Activated T-helper 2 cell treated with anti-CD3 and anti-CD28 coated beads, Interferon-gamma antibody, Interleukin-2, Interleukin-4, amounts not matched to agents 10 μg/mL and 5 μg/mL and 100 μg/mL, durations not matched to agents 14 hours and 24 hours and 36 hours (primary cell): ENCODE measurements at places on chromosomes 7 and 10. TPM values are rescaled to one million over a fixed set of nuclear protein-coding genes. Genes with fewer than 3 reads are reported as not detected.

The CDK1 gene
- 89.1 and 91.4 TPM in 2 replicates for total RNA-seq

The KIF11 gene
- total RNA-seq = 41.4 and 44.9 TPM in 2 replicates

The ITGA8 gene
- not detected in 2 replicates for total RNA-seq

The ACBD5 gene
- total RNA-seq = 21.5 and 22.8 TPM in 2 replicates

The CCDC172 gene
- not detected in 2 replicates for total RNA-seq

The ENO4 gene
- total RNA-seq = not detected in 2 replicates

The CDNF gene
- 0.39 and 0.67 TPM in 2 replicates for total RNA-seq

- no peak for DNase-seq
- H3K27me3 ChIP-seq = peaks cover 15% of the 10 kb centered on the region
- H3K4me3 ChIP-seq = no peak overlapping the region
- H3K27ac ChIP-seq = no peak overlapping the region
These were observed 11.6 kb downstream of the PAPSS2 start for GRCh38 chr10:87671139-87671815.

- no peak overlapping the region for H3K4me3 ChIP-seq
- H3K4me1 ChIP-seq = no peaks in the 10 kb centered on the region
- H3K27ac ChIP-seq = no peak overlapping the region
These were observed 450.8 kb downstream of the ETV1 start for GRCh38 chr7:13538669-13539068.

DNA sequence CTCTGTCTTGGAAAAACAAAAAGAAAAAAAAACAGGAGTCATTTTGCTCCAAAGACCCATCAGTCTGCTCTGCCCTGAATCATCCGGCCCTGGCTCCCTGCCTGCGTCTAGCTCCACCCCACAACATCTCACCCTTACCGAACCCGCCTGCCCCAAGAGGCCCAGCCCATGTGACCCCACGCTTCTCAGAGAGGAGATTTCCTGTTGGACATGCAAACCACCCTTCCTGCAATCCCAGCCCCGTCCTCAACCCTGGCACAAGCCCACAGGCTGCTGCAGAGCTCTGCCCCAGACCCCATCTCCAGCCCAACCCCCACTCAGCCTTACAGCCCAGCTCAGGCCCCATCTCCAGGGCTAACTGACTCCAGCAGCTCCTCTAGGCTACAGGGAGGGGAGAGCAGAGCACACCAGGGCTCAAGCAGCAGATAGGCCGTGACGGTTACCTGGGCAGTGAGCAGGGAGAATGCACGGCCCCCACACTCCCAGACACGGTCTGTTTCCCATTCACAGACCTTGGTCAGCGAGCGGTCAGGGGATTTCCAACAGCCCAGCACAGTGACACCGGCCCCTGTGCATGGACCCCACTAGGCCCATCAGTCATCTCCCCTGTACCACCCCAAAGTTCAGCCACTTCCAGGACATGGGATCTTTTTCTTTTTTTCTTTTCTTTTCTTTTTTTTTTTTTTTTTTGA lies 69.9 kb upstream of the GTF2I start:
- no peaks in the 10 kb centered on the region for H3K4me1 ChIP-seq
- no peak overlapping the region for H3K4me3 ChIP-seq
- no peak overlapping the region for H3K27ac ChIP-seq
- no peak for DNase-seq
- no peaks in the 10 kb centered on the region for H3K27me3 ChIP-seq
- H3K36me3 ChIP-seq = no peaks in the 10 kb centered on the region

DNA sequence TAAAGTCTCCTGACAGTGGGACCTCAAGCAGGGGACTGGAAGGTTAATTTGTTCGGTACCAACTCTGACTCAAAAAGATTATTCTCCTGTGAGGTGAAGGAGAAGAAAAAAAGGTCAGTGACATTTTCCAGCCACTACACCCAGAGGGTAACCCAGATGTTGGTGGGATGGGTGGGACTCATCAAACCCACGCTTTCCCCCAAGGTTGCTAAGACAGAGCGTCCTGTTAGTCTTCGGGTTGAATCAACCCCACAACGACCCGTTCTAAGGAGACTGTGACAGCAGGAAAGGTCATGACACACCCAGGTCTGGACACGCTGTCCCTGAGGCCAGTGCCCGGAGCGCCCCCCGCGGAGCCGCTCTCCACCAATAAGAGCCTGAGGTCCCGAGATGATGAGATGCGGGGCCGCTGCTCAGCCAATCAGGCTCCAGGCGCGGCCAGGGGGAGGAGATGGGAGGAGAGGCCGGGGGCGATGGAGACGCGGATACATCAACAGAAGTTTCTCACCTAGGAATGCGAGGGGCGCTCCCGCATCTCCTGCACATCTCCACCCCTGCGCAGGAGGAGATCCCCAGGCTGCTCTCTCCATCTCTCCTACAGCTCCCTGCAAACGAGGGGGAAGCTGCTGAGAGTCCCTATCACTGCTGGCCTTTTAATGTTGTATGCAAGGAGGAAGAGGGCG lies at the start of gene WNT16:
TSS of gene WNT16 (plus strand) at position 493 of the 683 bp plus-strand sequence. CDS start 293 bp downstream, outside the sequence.
- no peaks in the 10 kb centered on the region for H3K36me3 ChIP-seq
- H3K4me3 ChIP-seq = peak within 1 kb of the TSS; percentile 38
- no peak within 1 kb of the TSS for H3K27ac ChIP-seq
- H3K27me3 ChIP-seq = peaks cover 66% of the 10 kb centered on the region
- H3K4me1 ChIP-seq = peaks cover 11% of the 10 kb centered on the region

DNA sequence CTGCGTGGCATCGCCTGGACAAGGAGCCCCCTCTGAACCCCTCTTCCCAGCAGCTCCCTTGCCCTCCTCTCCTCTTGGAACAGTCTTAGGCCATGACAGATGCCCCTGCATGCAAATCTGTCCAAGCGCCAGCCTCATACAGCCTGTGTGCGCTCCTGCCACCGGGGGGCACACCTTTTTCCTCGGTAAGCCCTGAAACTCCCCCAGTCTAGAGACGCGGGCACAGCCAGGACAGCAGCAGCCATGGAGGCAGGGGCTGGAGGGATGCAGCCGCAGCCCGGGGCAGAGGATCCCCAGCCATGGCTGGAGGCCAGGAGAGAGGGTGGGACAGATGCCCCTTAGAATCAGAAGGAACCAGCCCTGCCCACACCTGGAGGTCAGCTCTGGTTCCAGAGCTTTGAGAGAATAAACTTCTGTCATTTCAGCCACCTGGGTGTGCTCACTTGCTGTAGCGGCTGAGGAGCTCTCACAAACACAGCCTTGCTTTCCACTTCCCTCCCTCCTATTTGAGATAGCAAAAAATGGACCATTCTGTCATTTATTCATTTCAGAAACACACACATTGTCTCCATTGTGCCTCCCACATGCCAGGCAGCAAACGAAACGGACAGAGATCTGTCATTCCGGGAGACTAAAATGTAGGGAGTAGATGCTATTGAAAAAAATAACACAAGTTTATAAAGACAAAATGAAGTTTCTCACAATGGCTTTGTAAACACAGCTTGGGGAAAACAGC lies 241.5 kb downstream of the WDR37 start:
- no peak overlapping the region for H3K27ac ChIP-seq
- no peak for DNase-seq
- peaks cover 2% of the 10 kb centered on the region for H3K4me1 ChIP-seq
- peaks cover 12% of the 10 kb centered on the region for H3K27me3 ChIP-seq
- H3K4me3 ChIP-seq = no peak overlapping the region

- DNase-seq = no peak
- H3K27me3 ChIP-seq = peaks cover 3% of the 10 kb centered on the region
- no peak overlapping the region for H3K27ac ChIP-seq
- no peaks in the 10 kb centered on the region for H3K36me3 ChIP-seq
- H3K4me3 ChIP-seq = no peak overlapping the region
These were observed 121.3 kb downstream of the MPP7 start for GRCh38 chr10:28181478-28182096.

DNA sequence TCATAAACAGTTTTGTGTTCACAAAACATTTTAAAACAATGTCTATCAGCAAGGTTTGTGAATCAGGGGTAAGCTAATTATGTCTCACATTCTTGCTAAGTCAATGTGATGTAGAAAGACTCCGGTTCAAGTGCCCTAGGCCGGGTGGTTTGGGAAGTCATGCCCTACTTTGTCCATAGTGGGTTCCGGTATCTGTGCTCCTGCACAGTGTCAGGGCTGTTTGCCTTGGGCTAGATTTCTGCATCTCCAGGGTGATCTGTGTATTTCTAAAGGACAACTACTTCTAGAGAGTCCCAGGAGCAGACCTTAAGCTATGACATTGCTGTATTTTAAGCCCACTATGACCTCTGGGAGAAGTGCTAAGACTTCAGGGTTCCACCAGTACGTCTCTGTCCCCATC lies 504.1 kb downstream of the PLXNA4 start:
- H3K27me3 ChIP-seq = peaks cover 8% of the 10 kb centered on the region
- no peaks in the 10 kb centered on the region for H3K36me3 ChIP-seq
- DNase-seq = no peak
- no peak overlapping the region for H3K27ac ChIP-seq
- H3K4me1 ChIP-seq = no peaks in the 10 kb centered on the region
- H3K4me3 ChIP-seq = no peak overlapping the region

DNA sequence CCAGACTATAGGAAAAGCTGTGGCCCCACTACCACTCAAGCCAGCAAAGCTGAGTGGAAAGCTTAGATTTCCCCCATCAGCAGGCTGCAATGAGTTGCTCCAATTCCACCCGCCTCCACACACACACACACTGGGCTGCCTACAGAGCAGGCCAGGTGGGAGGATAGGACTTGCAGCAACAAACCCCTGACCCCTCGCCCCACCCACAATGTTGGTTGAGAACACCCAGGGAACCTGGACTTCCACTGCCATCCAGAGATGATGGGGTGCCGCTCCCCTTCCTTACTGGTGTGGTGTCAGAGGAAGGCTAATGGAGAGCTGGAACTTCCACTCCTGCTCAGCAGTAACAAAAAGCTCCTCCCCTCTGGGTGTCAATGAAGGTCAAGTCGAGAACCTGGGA lies 16.8 kb upstream of the PLEKHA1 start:
- no peak overlapping the region for H3K27ac ChIP-seq
- peaks cover 11% of the 10 kb centered on the region for H3K27me3 ChIP-seq
- H3K36me3 ChIP-seq = no peaks in the 10 kb centered on the region
- H3K4me3 ChIP-seq = no peak overlapping the region
- DNase-seq = no peak

- H3K4me1 ChIP-seq = peaks cover 10% of the 10 kb centered on the region
- no peaks in the 10 kb centered on the region for H3K27me3 ChIP-seq
- H3K27ac ChIP-seq = no peak overlapping the region
- DNase-seq = no peak
These were observed 129.2 kb downstream of the BBS9 start for GRCh38 chr7:33258491-33258951.

- H3K4me1 ChIP-seq = peaks cover 9% of the 10 kb centered on the region
- H3K27me3 ChIP-seq = peaks cover 11% of the 10 kb centered on the region
- no peak overlapping the region for H3K4me3 ChIP-seq
- no peak overlapping the region for H3K27ac ChIP-seq
These were observed 120.7 kb downstream of the COL28A1 start for GRCh38 chr7:7414791-7415603.

- no peak overlapping the region for H3K4me3 ChIP-seq
- peaks cover 4% of the 10 kb centered on the region for H3K27me3 ChIP-seq
- H3K4me1 ChIP-seq = peaks cover 2% of the 10 kb centered on the region
- no peaks in the 10 kb centered on the region for H3K36me3 ChIP-seq
- no peak for DNase-seq
These were observed 38.0 kb upstream of the RTKN2 start for GRCh38 chr10:62306663-62307062.

GRCh38 chr7:29330136-29330535 lies 135.6 kb downstream of the CHN2 start:
- peaks cover 3% of the 10 kb centered on the region for H3K4me1 ChIP-seq
- H3K4me3 ChIP-seq = no peak overlapping the region
- H3K27me3 ChIP-seq = peaks cover 10% of the 10 kb centered on the region
- no peak for DNase-seq

DNA sequence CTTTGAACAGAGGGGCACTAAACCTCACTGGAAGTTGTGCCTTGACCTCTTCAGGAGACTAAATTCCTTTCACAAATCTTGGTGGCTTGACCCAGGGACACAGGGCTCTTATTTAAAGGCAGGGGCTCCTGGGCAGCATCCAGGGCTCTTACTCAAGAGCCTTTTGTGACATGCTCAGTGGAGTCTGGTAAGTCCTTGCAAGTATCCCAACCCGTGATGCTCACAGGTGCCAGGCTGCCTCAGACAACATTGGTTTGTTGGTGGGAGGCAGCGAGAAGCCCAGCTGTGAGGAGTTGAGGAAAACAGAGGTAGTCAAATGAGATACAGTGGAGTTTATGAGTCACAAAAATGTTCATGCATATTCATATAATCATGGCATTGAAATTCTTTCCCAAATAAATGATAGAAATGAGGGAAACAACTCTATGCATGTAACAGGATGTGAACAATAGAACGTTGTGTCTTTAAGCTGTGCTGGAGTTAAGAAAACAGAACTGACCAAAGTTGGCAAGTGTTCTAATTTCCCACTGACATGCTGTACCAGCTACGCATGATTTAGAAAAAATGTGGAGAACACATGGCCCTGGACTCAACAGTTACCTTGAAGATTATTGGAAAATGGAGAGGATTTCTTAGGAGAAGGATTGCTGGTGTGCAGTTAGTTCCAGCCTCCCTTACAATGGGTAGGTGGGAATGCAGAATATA lies 654.5 kb upstream of the COBL start:
- no peaks in the 10 kb centered on the region for H3K27me3 ChIP-seq
- no peaks in the 10 kb centered on the region for H3K36me3 ChIP-seq
- H3K27ac ChIP-seq = no peak overlapping the region
- H3K4me1 ChIP-seq = no peaks in the 10 kb centered on the region
- H3K4me3 ChIP-seq = no peak overlapping the region

DNA sequence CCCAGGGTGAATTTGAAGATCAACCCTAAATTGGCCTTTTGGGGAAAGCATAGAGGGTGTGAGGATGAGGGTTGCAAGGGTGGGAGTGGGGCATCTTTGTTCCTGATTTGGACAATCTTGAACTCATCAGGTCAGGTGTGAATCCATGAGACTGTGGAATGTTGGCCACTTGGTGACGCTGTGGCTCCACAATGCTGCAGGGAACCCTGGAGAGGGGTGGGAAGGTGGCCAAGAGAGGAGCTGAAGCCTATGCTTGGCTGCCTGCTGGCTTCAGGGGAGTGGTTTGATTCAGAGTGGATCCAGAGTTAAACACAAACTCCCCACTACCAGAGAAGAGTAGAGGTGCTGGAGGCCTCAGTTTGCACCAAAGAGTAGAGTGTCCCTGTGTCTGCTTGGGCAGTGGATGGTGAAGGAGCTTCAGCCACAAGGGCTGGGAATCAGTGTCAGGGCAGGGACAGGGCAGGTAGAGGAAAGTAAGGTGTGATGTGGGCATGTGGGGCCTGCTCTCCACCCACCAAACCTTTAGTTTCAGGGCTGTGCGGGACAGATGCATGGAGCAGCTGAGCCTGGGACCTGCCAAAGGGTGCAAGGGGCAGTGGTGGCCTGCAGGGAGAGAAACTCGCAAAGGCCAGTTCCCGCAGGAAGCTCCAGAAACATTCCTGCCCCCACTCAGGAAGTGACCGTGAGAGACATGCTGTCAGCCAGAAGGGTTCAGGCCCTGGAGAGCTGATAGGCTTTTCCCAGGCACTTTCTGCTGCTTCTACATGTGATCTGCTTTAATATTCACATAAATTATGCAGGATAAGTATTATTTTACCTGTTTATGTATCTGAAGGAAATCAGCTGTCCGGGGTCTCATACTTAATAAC lies 81.0 kb upstream of the PRSS58 start:
- H3K4me3 ChIP-seq = no peak overlapping the region
- peaks cover 17% of the 10 kb centered on the region for H3K27me3 ChIP-seq

- H3K27ac ChIP-seq = peak overlapping the region; percentile 99
- no peaks in the 10 kb centered on the region for H3K27me3 ChIP-seq
- H3K4me3 ChIP-seq = peak overlapping the region; percentile 86
These were observed 91.2 kb upstream of the INSIG1 start for GRCh38 chr7:155206318-155207020.

- peaks cover 13% of the 10 kb centered on the region for H3K4me1 ChIP-seq
- DNase-seq = no peak
- no peaks in the 10 kb centered on the region for H3K27me3 ChIP-seq
These were observed 3.7 kb downstream of the GOT1 start for GRCh38 chr10:99426689-99427088.
